Upper lobe of left lung (tissue), 6 donors: ENCODE measurements at places on chromosomes 6 and 20. TPM values are rescaled to one million over a fixed set of nuclear protein-coding genes. Genes with fewer than 3 reads are reported as not detected.

- H3K4me1 ChIP-seq, result peaks cover 8% of the 10 kb centered on the region
- no peaks in the 10 kb centered on the region for H3K36me3 ChIP-seq
- no peak for DNase-seq
These were observed 7.3 kb upstream of the ARMC2 start for GRCh38 chr6:108840919-108841318.

The ACTL10 gene
- 2.0 TPM for total RNA-seq

- no peak overlapping the region for H3K4me3 ChIP-seq
- no peaks in the 10 kb centered on the region for H3K27me3 ChIP-seq
- no peaks in the 10 kb centered on the region for H3K4me1 ChIP-seq
- no peak overlapping the region for H3K27ac ChIP-seq
These were observed 25.0 kb upstream of the ADTRP start for GRCh38 chr6:11803591-11803971.

DNA sequence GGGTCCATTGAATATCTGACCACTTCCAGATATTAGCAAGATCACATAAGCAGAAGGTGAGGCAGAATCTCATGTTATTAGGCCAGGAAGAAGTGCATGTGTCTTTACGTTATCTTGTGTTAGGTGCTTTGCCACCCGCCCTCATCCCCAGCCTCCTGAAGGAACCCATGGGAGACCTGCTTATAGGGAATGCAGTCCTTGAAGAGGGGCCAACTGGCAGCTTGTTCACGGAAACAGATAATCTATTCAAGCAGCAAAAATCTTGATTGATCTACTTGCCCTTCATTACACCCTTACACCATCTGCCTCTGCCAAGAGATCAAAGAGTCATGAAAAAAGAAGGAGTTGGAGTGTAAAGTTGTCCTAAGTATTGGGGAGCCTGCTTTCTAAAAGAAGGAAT is 576.4 kb downstream of the HTR1B start:
- DNase-seq, result no peak
- no peak overlapping the region for H3K27ac ChIP-seq
- H3K36me3 ChIP-seq, result no peaks in the 10 kb centered on the region
- no peaks in the 10 kb centered on the region for H3K27me3 ChIP-seq
- no peak overlapping the region for H3K4me3 ChIP-seq
- no peaks in the 10 kb centered on the region for H3K4me1 ChIP-seq

DNA sequence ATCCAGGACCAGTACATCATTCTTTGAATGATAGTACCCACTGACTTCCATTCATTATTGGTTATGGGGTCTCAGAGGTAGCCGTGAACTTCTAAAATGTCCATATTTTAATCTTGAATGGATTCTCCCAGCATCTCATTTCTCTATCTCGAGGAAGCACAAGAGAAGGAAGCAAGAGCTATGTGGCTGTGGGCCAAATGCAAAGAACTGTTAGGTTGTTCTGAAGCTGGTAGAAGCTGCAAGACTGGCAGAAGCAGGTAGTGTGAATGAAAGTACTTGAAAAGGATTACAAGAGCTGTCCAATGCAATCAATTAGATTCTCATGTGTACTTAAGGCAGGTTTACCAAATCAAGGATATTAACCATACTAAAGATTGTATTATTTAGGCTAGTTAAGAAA is 1131.8 kb downstream of the GRIK2 start:
- H3K27me3 ChIP-seq, result no peaks in the 10 kb centered on the region
- H3K4me3 ChIP-seq, result no peak overlapping the region
- no peaks in the 10 kb centered on the region for H3K4me1 ChIP-seq
- no peak for DNase-seq

GRCh38 chr6:158611039-158611438 is 33.5 kb downstream of the DYNLT1 start:
- peaks cover 75% of the 10 kb centered on the region for H3K36me3 ChIP-seq
- H3K27ac ChIP-seq, result no peak overlapping the region
- peaks cover 8% of the 10 kb centered on the region for H3K4me1 ChIP-seq
- H3K27me3 ChIP-seq, result no peaks in the 10 kb centered on the region
- H3K4me3 ChIP-seq, result no peak overlapping the region

GRCh38 chr6:117919775-117920729 is 13.0 kb downstream of the SLC35F1 start:
- DNase-seq, result peak; percentile 23
- no peaks in the 10 kb centered on the region for H3K36me3 ChIP-seq
- no peak overlapping the region for H3K4me3 ChIP-seq
- no peaks in the 10 kb centered on the region for H3K27me3 ChIP-seq
- no peak overlapping the region for H3K27ac ChIP-seq
